ENCODE measurements at places on chromosomes 6 and 20. TPM values are rescaled to one million over a fixed set of nuclear protein-coding genes. Genes with fewer than 3 reads are reported as not detected.

The JARID2 gene
- total RNA-seq = 32.0 TPM

The CD40 gene
- total RNA-seq = 1.2 TPM

The DIDO1 gene
- total RNA-seq = 54.3 TPM

The KCNK5 gene
- 0.47 TPM for total RNA-seq

The MOG gene
- total RNA-seq = not detected

The MOXD1 gene
- total RNA-seq = not detected

The ADAM33 gene
- total RNA-seq = not detected

The TRIM38 gene
- 17.5 TPM for total RNA-seq

The B3GAT2 gene
- total RNA-seq = not detected

The MCCD1 gene
- total RNA-seq = not detected

The ID4 gene
- total RNA-seq = not detected

The SYCP2L gene
- not detected for total RNA-seq

The TRIM31 gene
- total RNA-seq = not detected

The CPNE5 gene
- 0.19 TPM for total RNA-seq

The RRAGD gene
- total RNA-seq = 9.0 TPM

The ACSS1 gene
- 18.9 TPM for total RNA-seq

The ARFGAP1 gene
- 120 TPM for total RNA-seq

The TBCC gene
- 67.3 TPM for total RNA-seq

The GTSF1L gene
- total RNA-seq = not detected

The KIAA0408 gene
- 1.0 TPM for total RNA-seq

The TSPO2 gene
- not detected for total RNA-seq

The CAGE1 gene
- 0.38 TPM for total RNA-seq

The EXOC2 gene
- total RNA-seq = 16.7 TPM

The BPIFB4 gene
- not detected for total RNA-seq

The NFATC2 gene
- total RNA-seq = 33.2 TPM

The GRM1 gene
- not detected for total RNA-seq

The PNLDC1 gene
- total RNA-seq = 0.14 TPM

The TRIM10 gene
- total RNA-seq = not detected

The PLEKHG1 gene
- total RNA-seq = 1.5 TPM

The DTD1 gene
- total RNA-seq = 16.1 TPM

The FAM217A gene
- not detected for total RNA-seq

The FAM135A gene
- total RNA-seq = 5.6 TPM

The HLA-G gene
- 2.7 TPM for total RNA-seq

The THBS2 gene
- total RNA-seq = not detected

The HAO1 gene
- not detected for total RNA-seq

The HLA-DOA gene
- 5.9 TPM for total RNA-seq

The SDC4 gene
- total RNA-seq = 1.0 TPM

The PLA2G7 gene
- not detected for total RNA-seq

The TDP2 gene
- 63.9 TPM for total RNA-seq

The PET117 gene
- total RNA-seq = 14.6 TPM

The BANF2 gene
- not detected for total RNA-seq

The PAK5 gene
- not detected for total RNA-seq

The HMGN3 gene
- total RNA-seq = 28.2 TPM

The MYB gene
- total RNA-seq = 2.6 TPM

The RIPPLY2 gene
- not detected for total RNA-seq

The PCSK2 gene
- not detected for total RNA-seq

The AIF1 gene
- total RNA-seq = 35.5 TPM

The CYP21A2 gene
- total RNA-seq = 0.17 TPM

The PCNA gene
- 33.0 TPM for total RNA-seq

The THBD gene
- total RNA-seq = 2.4 TPM

The LPIN3 gene
- total RNA-seq = 1.9 TPM

The RIN2 gene
- 0.33 TPM for total RNA-seq

The NEU1 gene
- total RNA-seq = 21.1 TPM

The SLC26A8 gene
- not detected for total RNA-seq

The RFX6 gene
- total RNA-seq = not detected

The MYLK2 gene
- total RNA-seq = not detected

The EPB41L1 gene
- total RNA-seq = 0.19 TPM

The OR12D3 gene
- not detected for total RNA-seq

Data from CD4-positive, alpha-beta T cell (primary cell).